Suppressor macrophage (primary cell): ENCODE measurements at places on chromosomes 16 and 17.

DNA sequence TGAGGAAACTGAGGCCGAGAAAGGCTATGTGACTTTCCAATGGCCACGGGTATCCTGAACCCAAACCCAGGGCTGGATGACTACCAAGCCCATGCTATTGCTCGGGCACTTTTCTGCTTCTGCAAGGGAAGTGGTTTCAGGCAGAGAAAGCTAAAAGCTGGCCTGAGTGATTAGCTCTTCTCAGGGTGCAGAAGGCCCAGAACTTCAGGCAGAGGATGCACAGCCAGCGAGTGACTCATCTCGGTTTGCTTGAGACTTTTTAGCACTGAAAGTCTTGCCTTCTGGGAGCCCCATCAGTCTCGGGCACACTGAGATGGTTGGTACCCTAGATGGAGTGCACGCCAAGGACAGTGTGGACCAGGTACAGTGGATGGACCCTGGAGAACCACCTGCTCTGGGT is 129.5 kb upstream of the SDK2 start:
- DNase-seq: no peak

DNA sequence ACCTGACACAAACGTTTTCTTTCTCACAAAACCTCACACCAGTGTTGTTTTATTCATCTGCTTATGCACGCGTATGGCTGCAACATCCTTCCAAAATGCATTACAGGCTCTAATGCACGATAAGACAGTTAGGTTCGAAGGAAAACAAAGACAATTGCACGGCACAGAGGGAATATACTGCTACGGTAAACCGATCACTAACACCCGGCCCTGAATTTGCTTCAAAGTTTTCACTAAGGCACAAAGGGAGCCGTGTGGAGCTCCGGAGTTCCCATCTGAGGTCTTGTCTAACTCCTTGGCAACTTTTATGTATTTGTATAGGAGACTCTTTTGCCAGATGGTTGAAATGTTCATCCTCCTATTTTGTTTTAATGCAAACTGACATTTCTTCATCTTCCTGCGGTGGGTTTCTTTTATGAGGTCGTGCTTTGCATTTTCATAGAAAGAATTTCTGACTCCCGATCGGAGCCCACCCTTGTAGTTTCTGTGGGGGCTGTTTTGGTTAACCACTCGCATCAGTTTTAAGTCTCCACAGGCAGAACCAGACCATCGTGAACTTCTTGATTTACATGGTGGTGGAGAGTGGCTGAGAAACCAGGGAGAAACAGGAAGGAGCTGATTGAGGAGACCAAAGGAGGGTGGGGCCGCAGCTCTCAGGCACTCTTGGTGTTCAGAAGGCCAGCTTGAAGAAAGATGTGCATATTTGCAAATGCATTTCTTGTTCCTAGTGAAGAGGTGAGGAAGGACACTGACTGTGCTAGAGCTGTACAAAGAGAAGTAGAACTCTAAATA is 516.8 kb downstream of the MAF start:
- peak; percentile 64 for DNase-seq

DNA sequence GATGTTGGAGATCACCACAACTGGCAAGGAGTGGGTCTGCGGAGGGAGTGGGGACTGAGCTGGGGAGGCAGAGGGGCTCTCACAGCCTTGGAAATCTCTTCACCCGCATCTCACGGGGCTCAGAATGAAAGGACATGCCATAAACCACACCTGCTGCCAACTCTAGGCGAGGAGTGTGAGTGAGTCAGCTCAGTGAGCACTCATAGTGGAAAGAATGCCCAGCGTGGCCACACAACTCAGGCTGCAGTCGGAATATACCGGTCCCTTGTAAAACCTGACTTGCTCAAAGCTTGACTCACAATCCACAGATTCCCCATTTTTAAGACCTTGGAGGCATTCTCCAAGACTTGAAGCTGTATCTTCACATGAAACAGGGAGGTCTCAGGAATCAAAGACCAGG is 36.7 kb downstream of the STAT5A start:
- no peak for DNase-seq

DNA sequence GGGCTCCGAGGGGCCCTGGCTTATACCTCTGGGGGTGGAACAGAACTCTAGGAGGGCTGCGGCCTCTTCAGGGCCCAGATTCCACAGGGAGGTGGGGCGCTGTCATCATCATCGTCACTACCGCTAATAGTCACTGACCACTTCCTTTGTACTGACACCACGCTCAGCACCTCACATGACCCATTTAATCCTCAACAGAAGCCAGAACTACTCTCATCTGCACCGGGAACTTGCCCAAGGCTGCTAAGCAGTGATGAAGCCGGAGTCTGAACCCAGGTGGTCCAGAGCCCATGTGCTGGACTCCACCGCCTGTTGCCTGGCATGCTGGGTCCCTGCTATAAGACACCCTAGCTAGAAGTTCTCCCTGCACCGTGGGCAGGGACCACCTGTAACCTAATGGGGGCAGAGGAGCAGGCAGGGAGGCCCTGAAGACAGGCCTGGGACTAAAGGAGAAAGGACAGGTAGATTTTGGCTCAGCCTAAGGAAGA is 12.0 kb downstream of the UNC13D start:
- DNase-seq: peak; percentile 87

GRCh38 chr17:16033729-16034349 is 34.2 kb downstream of the TTC19 start:
- no peak for DNase-seq

- DNase-seq: no peak
Measured at GRCh38 chr17:38786372-38786771, 13.0 kb downstream of the PIP4K2B start.

GRCh38 chr16:70736465-70737376 is 50.9 kb upstream of the MTSS2 start:
- no peak for DNase-seq
